ENCODE measurements at places on chromosomes 7 and 10.

- no peak for DNase-seq
Measured at GRCh38 chr10:77550378-77550777, 87.2 kb downstream of the KCNMA1 start.

- peak; percentile 75 for DNase-seq
Measured at GRCh38 chr10:102395400-102396316, at the start of gene NFKB2. NFKB2 (plus strand) TSS chr10:102395705; CDS start chr10:102395960, 255 bp downstream.

- DNase-seq = no peak
Measured at GRCh38 chr7:144824360-144824759, 11.5 kb downstream of the TPK1 start.

GRCh38 chr7:47579458-47579857 lies 2.5 kb downstream of the TNS3 start:
- no peak for DNase-seq

DNA sequence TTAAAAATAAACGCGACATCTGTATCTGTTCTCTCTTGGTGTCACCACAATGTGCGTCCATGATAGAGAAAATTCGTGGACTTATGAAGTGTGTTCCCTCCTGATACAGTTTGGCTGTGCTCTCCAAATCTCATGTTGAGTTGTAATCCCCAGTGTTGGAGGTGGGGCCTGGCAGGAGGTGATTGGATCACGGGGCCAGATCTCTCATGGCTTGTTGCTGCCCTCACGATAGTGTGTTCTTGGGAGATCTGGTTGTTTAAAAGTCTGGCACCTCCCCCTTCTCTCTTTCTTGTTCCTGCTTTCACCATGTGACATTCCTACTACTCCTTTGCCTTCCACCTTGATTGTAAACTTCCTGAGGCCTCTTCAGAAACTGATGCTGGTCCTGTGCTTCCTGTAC lies 229.4 kb upstream of the MYO3A start:
- DNase-seq = no peak

GRCh38 chr10:106267591-106267990 lies 896.9 kb downstream of the SORCS1 start:
- DNase-seq = no peak

GRCh38 chr10:13848520-13849445 lies 262.0 kb downstream of the PRPF18 start:
- no peak for DNase-seq

- DNase-seq = no peak
Measured at GRCh38 chr7:16098585-16099179, 322.7 kb downstream of the CRPPA start.

- DNase-seq = no peak
Measured at GRCh38 chr10:200405-200804, 65.2 kb downstream of the ZMYND11 start.

- DNase-seq = no peak
Measured at GRCh38 chr10:132670546-132671227, 115.3 kb downstream of the NKX6-2 start.

DNA sequence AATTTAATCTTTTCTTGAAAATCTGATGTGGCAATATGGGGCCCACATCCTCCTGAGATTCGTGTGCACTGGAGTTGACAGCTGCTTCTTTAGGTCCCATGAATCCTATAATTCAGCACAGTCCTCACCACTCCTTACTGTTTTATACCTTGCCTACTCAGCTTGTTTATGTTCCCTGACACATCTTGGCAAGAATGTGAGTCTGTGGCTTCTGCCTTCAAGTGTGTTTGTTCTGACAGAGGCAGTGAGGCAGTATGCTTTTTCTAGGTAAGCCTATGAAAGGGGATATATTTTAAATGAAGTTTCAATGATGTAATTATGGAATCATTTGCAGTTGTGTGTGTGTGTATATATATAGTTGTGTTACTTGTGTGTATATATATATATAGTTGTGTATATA lies 106.4 kb downstream of the AMPH start:
- no peak for DNase-seq

DNA sequence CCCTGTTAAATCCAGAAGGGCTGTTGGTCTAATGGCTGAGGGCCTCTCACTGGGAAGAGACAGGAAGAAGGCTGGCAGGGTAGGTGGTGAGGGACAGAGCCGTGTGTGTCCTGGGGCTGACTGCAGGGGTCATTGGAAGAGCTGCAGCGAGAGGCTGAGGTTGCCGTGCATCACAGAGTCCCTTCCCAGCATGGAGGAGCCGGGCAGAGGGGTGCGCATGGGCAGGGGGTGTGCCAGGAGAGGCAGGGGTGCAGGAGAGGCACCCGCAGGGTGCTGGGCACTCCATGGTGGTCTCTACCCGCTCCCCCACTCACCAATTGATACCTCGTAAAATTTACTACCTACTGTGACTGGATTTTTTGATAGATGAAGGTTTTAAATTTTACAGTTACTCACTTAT lies 124.3 kb downstream of the ACTR3B start:
- DNase-seq = no peak

- no peak for DNase-seq
Measured at GRCh38 chr7:81676813-81677212, 93.0 kb downstream of the HGF start.

DNA sequence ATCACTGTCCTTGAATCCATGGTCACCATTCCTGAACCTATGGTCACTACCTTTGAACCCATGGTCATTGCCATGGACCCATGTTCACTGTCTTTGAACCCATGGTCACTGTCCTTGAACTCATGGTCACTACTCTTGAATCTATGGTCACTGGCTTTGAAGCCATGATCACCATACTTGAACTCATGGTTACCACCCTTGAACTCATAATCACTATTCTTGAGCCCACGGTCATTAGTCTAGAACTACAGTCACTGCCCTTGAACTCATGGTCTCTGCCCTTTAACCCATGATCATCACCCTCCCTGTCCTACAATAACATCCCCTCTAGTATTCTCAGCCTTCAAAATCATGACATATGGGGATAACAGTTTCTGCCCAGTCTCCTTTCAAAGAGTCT lies 270.5 kb downstream of the CXCL12 start:
- DNase-seq = no peak

GRCh38 chr7:95527776-95528250 lies 42.1 kb downstream of the ASB4 start:
- no peak for DNase-seq

GRCh38 chr10:58518775-58519174 lies 6.1 kb downstream of the BICC1 start:
- DNase-seq = no peak

GRCh38 chr7:29622335-29623265 lies 59.0 kb downstream of the PRR15 start:
- DNase-seq = no peak

GRCh38 chr10:52261362-52261761 lies 52.7 kb upstream of the DKK1 start:
- no peak for DNase-seq

DNA sequence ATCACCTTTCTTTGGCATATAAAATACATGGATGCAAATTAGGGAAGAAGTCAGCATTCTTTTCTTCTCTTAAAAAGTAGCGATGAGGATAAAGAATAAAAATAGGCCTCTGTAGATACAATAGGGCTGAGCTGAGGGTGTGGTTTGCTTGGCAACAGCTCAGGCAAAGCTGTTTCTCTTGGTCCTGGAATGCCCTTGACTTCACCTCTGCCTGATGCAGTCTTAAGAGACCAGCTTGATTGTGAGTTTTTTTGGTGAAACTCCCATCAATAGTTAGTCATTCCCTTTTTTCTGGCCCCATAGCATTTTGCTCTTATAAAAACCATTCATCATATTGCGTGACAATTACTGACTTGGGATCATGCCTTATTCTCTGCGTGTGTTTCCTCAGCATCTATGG lies 42.1 kb upstream of the MKLN1 start:
- DNase-seq = no peak

GRCh38 chr7:23072922-23073321 lies 32.7 kb upstream of the KLHL7 start:
- no peak for DNase-seq

GRCh38 chr10:79583488-79584024 lies 23.3 kb upstream of the SFTPA2 start:
- no peak for DNase-seq

DNA sequence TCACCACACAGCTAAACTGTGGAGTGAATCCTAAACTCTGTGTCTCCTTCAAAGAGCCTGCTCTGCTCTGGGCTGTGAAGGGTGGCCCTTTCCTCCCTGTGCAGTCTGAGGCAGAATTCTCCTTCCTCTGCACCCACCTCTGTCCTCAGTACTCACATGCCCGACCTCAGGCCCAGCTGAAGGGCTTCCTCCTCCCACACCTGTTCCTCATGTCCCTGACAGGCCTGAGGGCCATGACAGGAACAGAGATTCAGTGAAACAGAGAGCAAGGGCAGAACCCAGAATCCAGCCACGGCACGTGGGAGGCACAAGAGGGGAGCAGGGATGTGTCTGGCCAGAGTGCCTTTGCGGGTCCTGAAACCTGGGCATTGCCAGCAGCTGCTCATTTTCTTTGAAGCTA lies 13.9 kb downstream of the CREB3L2 start:
- DNase-seq = no peak

- DNase-seq = no peak
Measured at GRCh38 chr10:101067356-101068083, 5.7 kb downstream of the KAZALD1 start.

GRCh38 chr7:94216944-94217461 lies 177.7 kb upstream of the COL1A2 start:
- no peak for DNase-seq

DNA sequence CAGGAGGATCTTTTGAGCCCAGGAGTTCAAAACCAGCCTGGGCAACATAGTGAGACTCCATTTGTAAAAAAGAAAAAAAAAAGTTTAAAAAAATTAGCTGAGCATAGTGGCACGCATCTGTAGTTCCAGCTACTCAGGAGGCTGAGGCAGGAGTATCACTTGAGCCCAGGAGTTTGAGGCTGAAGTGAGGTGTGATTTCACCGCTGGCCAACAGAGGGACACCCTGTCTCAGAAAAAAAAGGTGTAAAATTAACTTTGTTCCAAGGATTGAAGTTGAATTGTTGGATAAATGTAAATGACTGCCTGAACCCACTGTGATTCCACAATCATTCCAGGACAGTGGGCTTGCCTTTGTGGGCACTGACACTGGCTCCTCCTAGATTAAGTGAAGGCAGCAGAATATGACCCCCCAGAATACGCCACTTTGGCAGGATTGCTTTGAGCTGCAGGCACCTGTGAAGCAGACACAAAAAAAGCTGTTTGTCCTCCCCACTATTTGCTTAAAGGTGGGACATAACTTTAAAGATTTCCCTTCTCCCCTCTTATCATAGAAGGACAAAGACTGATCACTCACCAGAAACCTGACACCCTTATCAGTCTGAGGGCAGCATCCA lies 57.2 kb upstream of the FOXI2 start:
- DNase-seq = no peak

DNA sequence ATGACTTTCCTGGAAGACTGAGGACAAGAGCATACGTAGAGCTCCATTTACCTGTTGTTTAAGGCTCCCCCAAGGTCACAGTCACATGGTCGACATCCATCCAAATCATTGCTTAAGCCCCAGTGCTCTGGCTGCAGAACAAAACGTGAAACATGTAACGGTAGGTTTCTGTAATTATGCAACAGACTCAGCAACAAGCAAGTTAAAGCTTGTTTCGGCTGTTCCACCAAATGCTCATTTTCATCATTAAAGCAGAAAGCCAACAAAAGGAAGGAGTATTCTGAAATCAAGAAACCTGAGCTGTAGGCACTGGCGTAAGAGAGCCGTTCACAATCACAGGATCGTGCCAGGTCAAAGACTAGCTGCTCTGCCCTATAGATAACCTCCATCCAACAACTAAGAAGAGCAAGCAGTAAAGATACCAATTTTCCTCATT lies 30.0 kb downstream of the LAMB1 start:
- no peak for DNase-seq

DNA sequence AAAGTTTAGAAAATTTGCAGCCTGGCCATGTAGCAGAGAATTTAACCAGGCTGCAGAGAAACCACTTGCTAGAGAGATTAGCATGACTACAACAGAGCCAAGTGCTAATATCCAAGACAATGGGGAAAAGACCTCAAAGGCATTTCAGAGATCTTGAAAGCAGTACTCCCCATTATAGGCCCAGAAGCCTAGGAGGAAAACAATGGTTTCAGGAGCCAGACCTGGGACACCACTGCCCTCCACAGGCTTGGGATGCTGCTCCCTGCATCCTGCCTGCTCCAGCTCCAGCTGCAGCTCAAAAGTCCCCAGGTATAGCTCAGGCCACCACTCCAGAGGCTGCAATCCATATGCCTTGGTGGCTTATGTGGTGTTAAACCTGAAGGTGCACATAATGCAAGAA lies 101.5 kb upstream of the TMEM72 start:
- DNase-seq = no peak

DNA sequence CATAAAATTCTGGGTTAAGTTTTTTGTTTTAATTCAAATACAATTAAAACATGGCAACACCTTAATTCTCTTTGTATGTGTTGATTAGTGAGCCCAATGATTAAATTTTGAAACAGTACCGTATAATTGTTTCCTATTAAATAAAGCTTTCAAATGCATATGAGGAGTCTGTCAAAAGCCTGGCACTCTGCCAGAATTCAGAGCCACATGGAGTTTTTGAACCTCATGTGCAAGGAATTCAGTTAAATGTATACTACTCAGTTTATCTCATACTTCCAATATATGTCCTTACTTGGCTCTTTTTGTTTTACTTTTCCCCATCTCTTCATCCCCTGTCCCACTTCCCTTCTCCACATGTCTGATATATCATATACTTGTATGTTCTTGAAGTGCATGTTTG lies 165.6 kb upstream of the FAM3C start:
- DNase-seq = no peak

GRCh38 chr7:21767300-21767900 lies 178.3 kb downstream of the CDCA7L start:
- no peak for DNase-seq

GRCh38 chr7:158995514-158995913 lies 139.2 kb downstream of the DYNC2I1 start:
- DNase-seq = no peak

- no peak for DNase-seq
Measured at GRCh38 chr7:142626420-142627035, 122.7 kb upstream of the PRSS1 start.

DNA sequence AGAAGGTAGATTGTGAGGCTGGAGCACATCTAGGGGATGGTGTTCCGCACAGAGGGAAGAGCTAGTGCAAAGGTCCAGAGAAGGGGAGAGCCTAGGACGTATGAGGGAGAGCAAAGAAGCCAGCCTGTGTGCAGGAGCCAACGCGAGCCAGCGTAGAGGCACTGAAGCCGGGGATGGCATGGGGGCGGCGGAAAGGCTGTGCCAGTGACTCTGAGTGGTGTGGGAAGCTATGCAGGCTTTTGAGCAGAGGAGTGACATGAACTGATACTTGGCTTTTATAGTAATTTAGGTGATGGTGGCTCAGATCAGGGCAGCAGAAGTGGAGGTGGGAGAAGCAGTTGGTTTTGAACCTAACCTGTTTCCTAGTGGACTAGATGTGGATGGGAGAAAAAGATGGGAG lies 65.8 kb downstream of the ATXN7L1 start:
- no peak for DNase-seq

DNA sequence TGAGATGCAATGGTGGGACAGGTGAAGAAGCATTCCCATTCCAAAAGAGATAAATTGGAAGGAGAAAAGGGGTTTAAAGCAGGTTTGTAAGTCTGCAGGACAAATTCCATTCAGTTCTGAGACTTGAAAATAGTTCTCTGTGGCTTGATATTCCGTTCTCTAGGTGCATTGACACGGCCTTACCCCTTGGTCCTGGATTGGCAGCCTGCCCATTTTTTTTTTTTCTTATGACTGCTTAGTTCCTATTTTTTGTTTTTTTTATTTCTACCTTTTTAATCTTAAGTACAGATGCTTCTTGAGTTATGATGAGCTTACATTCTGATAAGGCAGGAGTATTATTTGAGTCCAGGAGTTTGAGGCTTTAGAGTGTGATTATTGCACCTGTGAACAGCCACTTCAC lies 70.6 kb downstream of the MLLT10 start:
- DNase-seq = no peak

- DNase-seq = no peak
Measured at GRCh38 chr7:151254851-151255250, 6.4 kb upstream of the SMARCD3 start.

Measured in hypothalamus (tissue), 51 donors.